ENCODE measurements at places on chromosomes 5 and 9. TPM values are rescaled to one million over a fixed set of nuclear protein-coding genes. Genes with fewer than 3 reads are reported as not detected.
A peak's percentile ranks its signal among the peaks of the same experiment; 100 is the strongest.

OBP2B gene
- not detected for total RNA-seq

DNLZ gene
- total RNA-seq, result 14.6 TPM

- no peaks in the 10 kb centered on the region for H3K36me3 ChIP-seq
- no peak for DNase-seq
- H3K4me3 ChIP-seq, result no peak overlapping the region
- no peaks in the 10 kb centered on the region for H3K27me3 ChIP-seq
These were observed 111.9 kb upstream of the LPAR1 start for GRCh38 chr9:111150181-111150580.

GRCh38 chr5:91058575-91058974, 324.5 kb downstream of the ARRDC3 start:
- DNase-seq, result no peak
- no peaks in the 10 kb centered on the region for H3K4me1 ChIP-seq
- H3K36me3 ChIP-seq, result no peaks in the 10 kb centered on the region
- no peak overlapping the region for H3K4me3 ChIP-seq
- H3K27ac ChIP-seq, result no peak overlapping the region
- H3K27me3 ChIP-seq, result no peaks in the 10 kb centered on the region

- no peak overlapping the region for H3K4me3 ChIP-seq
- H3K27ac ChIP-seq, result no peak overlapping the region
- DNase-seq, result no peak
- no peaks in the 10 kb centered on the region for H3K36me3 ChIP-seq
- no peaks in the 10 kb centered on the region for H3K27me3 ChIP-seq
These were observed 148.4 kb upstream of the RORB start for GRCh38 chr9:74348777-74349176.

GRCh38 chr9:133141833-133142595, 21.0 kb upstream of the RALGDS start:
- no peak overlapping the region for H3K4me3 ChIP-seq
- H3K27ac ChIP-seq, result no peak overlapping the region
- DNase-seq, result no peak
- H3K4me1 ChIP-seq, result peaks cover 6% of the 10 kb centered on the region
- no peaks in the 10 kb centered on the region for H3K36me3 ChIP-seq

C9orf50 gene
- total RNA-seq, result 0.17 TPM

GTF3C4 gene
- 10.8 TPM for total RNA-seq

DNA sequence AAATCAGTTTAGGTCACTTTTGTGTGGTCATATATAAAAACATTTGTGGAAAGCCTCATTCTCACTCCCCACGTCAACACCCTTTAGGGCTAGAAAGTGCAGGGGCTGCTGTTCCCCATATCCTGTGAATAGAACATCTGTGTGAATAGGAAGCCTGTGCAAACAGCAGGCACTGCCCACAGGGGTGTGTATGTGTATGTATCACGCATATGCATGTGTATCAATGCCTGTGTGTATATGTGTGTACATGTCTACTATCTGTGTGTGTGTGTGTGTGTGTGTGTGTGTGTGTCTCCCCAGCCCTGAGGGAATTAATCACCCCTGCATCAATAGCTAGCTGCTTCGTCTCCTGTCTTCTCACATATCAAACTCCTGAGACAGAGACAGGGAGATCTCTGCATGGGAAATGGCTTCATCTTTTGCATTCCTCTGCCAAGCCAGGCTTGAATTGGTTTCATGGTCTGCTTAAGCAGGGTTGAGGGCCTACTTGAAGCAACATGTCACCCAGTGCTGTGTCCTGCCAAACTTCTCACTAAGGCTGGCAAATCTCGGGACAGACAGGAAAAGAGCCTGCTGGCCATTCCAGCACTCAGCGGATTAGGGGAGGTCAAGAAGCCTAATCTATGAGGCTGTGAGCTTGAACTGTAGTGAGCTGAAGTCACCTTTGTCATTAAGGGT, 265.8 kb downstream of the ADAMTSL1 start:
- DNase-seq, result no peak
- H3K4me1 ChIP-seq, result no peaks in the 10 kb centered on the region
- no peaks in the 10 kb centered on the region for H3K36me3 ChIP-seq
- H3K4me3 ChIP-seq, result no peak overlapping the region
- no peaks in the 10 kb centered on the region for H3K27me3 ChIP-seq

GRCh38 chr5:52896534-52897237, 92.5 kb upstream of the ITGA2 start:
- no peak overlapping the region for H3K4me3 ChIP-seq
- no peak overlapping the region for H3K27ac ChIP-seq
- peak; percentile 68 for DNase-seq

- DNase-seq, result no peak
- no peaks in the 10 kb centered on the region for H3K4me1 ChIP-seq
- H3K27me3 ChIP-seq, result no peaks in the 10 kb centered on the region
- H3K36me3 ChIP-seq, result no peaks in the 10 kb centered on the region
- H3K4me3 ChIP-seq, result no peak within 1 kb of the TSS
These were observed at the start of gene PCDHA12 for GRCh38 chr5:140875085-140876065. TSS of gene PCDHA12 (plus strand) at chr5:140875308. CDS start at chr5:140875473, 165 bp downstream.

- no peak overlapping the region for H3K27ac ChIP-seq
- peak; percentile 65 for DNase-seq
- peaks cover 11% of the 10 kb centered on the region for H3K36me3 ChIP-seq
- no peaks in the 10 kb centered on the region for H3K27me3 ChIP-seq
- no peak overlapping the region for H3K4me3 ChIP-seq
These were observed 3.5 kb downstream of the TMCO6 start for GRCh38 chr5:140642718-140643117.

DNA sequence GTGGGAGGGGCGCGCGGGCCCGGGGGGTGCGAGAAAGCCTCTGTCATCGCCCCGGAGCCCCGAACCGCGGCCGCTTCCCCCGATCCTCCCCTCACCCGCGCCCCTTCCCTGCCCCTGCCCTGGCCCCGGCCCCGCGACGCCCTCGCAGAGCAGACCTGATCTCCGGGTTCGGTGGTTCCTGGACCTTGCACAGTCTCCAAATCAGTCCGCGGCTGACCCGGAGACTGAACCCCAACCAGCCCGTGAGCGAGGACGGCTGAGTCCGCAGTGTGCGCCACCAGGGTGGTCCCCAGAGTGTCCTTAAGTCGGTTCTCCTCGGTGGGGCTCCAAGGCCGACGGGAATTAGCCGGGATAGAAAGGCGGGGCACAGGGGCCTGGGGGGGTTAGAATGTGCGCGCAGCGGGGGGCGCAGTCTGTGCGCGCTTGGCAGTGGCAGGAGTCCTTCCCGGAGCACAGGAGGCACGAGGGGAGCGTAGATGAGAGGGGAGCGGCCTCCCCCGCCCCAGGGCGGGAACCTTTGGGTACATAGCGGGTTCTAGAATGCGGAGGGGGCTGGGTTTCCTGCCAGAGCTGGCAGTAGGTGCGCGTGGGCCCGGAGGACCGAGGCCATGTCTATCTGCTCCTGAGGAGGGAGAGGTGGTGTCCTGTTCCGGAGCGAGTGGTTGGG, 779 bp downstream of the PKN3 start:
- DNase-seq, result no peak
- H3K27me3 ChIP-seq, result no peaks in the 10 kb centered on the region
- no peak overlapping the region for H3K27ac ChIP-seq
- no peaks in the 10 kb centered on the region for H3K36me3 ChIP-seq
- peaks cover 4% of the 10 kb centered on the region for H3K4me1 ChIP-seq
- H3K4me3 ChIP-seq, result peak overlapping the region; percentile 45

GRCh38 chr9:5445886-5446285, 4.5 kb upstream of the CD274 start:
- H3K27me3 ChIP-seq, result no peaks in the 10 kb centered on the region
- H3K36me3 ChIP-seq, result no peaks in the 10 kb centered on the region
- no peaks in the 10 kb centered on the region for H3K4me1 ChIP-seq
- no peak for DNase-seq

PITX1 gene
- 3.1 TPM for total RNA-seq

DNA sequence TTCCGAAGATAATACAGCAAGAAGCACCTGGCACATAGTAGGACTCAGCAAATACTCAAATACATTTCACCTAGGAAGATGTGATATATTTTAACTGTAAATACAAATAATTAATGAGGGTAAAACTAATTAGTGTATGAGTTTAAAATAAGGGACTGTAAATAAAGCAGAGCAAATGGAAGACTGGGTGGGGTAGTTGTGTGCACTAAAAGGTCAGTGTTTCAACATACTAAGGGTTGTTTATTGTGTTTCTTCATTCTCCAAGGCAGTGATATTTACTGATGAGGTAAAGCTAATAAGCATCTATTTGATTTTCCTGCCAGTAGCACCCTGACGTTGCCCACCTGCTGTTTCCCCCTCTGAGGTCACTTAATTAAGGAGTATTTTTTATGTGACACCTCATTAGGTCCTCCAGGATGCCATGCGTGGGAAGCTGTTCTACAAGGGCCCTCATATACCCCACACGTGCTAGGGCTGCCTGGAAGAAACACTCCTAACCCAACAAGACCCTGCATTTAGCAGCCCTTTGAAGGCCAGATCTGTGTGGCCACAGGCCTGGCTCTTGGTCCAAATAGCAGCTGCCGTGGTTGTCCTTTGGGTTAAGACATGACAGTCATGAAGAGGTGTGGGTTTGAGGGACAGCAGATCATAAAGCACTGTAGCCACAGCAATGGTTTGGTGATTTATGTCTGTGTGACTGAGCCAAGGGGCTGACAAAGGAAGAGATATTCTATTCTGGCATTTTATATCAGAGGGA, 97.5 kb upstream of the RPS23 start:
- H3K4me3 ChIP-seq, result no peak overlapping the region
- H3K4me1 ChIP-seq, result no peaks in the 10 kb centered on the region
- no peaks in the 10 kb centered on the region for H3K36me3 ChIP-seq

SLC25A2 gene
- total RNA-seq, result not detected

WNT8A gene
- not detected for total RNA-seq

DNA sequence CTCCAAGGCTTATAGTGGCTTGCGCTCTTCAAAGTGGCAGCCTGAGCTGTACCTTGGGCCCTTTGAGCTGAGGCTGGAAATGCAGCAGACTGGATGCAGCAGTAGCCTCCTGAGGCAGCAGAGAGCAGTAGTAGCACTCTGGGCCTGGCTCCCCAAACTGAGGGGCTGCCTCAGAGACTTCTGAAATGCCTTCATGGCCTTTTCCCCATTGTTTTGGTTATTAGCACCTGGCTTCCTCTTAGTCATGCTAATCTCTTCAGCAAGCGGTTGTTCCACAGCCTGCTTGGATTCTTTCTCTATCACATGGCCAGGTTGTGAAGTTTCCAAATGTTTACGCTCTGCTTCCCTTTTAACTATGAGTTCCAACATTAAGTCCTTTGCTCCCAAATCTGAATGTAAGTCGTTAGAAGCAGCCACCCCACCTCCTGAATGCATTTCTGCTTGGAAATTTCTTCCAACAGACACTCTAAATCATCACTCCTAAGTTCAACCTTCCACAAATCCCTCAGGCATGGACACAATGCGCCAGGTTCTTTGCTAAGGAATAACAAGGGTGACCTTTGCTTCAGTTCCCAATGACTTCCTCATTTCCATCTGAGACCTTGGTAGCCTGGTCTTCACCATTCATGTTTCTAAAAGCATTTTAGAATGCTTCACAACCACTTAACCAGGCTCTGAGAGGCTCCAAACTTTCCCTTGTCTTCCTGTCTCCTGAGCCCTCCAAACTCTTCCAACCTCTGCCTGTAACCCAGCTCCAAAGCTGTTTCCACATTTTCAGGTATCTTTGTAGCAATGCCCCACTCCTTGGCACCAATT, 145.8 kb downstream of the ZDHHC21 start:
- H3K4me1 ChIP-seq, result no peaks in the 10 kb centered on the region
- H3K27ac ChIP-seq, result no peak overlapping the region
- DNase-seq, result no peak

PNPLA7 gene
- total RNA-seq, result 1.3 TPM

PHF2 gene
- total RNA-seq, result 13.4 TPM

- no peaks in the 10 kb centered on the region for H3K27me3 ChIP-seq
- H3K4me3 ChIP-seq, result no peak overlapping the region
- no peak overlapping the region for H3K27ac ChIP-seq
- no peaks in the 10 kb centered on the region for H3K4me1 ChIP-seq
- H3K36me3 ChIP-seq, result no peaks in the 10 kb centered on the region
These were observed 187.3 kb downstream of the CDH12 start for GRCh38 chr5:22665801-22666200.

- no peaks in the 10 kb centered on the region for H3K4me1 ChIP-seq
- no peaks in the 10 kb centered on the region for H3K27me3 ChIP-seq
- no peak for DNase-seq
These were observed 217.1 kb downstream of the PJA2 start for GRCh38 chr5:109192555-109193281.

DNA sequence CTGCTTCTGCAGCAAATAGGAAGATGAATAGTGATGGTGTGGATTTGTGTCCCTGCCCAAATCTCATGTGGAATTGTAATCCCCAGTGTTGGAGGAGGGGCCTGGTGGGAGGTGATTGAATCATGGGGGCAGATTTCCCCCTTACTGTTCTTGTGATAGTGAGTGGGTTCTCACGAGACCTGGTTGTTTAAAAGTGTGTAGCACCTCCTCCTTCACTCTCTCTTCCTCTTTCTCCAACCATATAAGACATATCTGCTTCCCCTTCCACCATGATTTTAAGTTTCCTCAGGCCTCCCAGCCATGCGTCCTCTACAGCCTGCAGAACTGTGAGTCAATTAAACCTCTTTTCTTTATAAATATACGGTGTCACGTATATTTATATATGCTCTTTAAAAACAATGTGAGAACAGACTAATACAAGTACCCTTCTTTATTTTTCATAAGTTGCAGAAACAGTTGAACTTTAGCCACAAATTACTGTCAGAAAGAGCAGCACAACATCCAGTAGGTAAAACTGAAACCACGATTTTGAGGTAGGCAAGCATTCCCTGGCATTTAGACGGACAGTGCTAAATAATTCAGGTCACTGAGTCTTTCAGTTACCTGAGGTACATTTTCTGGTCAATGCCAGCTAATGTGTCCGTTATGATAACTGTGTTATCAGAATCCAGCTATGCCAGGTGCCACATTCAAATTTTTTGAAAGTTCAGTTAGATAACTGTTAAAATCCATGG, 79.3 kb upstream of the SPEF2 start:
- no peaks in the 10 kb centered on the region for H3K4me1 ChIP-seq
- H3K36me3 ChIP-seq, result no peaks in the 10 kb centered on the region
- DNase-seq, result no peak
- no peaks in the 10 kb centered on the region for H3K27me3 ChIP-seq
- H3K27ac ChIP-seq, result no peak overlapping the region
